Activated CD4-positive, alpha-beta T cell treated with anti-CD3 and anti-CD28 coated beads for 1 hour (primary cell): ENCODE measurements at places on chromosomes 7 and 10.
A peak's percentile ranks its signal among the peaks of the same experiment; 100 is the strongest.

GRCh38 chr7:6286486-6286885 is 14.1 kb upstream of the CYTH3 start:
- DNase-seq: no peak

DNA sequence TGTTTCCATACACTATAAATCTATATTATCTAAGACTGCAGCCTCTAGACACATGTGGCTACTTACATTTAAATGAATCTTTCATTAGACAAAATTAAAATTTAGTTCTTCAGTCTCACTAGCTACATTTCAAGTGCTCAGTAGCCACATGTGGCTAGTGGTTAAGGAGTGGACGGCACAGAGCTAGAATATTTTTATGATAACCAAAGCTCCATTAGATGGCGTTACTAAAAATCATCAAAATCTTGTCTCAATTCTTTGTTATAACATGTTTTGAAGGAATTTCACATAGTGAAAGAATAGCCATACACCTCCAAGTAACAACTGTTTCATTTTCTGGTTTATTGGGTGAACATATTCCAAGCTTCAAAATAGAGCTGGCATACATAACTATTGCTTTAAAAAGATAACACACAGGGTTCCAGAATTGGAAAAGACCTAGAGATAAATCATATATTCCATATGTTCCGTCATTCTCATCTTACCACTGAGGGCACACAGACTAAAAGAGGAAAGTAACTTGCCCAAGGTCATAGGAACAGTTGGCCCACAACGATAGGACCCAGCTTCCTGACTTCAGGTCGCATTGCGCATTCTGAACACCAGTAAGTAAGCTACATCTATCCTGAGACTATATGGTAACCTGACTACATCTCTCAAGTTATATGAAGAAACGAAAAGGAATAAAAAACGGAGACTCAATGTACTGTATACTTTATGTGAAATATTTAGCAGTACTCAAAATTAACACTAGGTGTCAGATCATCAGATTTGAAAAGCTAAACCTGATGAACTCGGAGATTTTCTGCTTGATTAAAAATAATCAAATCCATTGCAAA is 66.6 kb downstream of the CAV1 start:
- DNase-seq: no peak

DNA sequence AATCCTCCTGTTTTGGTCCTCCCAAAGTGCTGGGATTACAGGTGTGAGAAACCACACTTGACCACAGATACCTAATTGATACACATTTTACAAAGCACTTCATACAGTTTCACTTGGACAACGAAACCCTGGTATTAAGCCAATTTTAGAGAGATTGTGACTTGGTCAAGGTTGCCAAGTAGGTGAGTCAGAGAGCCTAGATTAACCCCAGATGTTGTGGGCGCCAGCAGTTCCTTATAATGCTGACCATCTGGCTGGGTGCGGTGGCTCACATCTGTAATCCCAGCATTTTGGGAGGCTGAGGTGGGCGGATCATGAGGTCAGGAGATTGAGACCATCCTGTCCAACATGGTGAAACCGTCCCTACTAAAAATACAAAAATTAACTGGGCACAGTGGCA is 4.9 kb upstream of the PHKG1 start:
- no peak for DNase-seq

DNA sequence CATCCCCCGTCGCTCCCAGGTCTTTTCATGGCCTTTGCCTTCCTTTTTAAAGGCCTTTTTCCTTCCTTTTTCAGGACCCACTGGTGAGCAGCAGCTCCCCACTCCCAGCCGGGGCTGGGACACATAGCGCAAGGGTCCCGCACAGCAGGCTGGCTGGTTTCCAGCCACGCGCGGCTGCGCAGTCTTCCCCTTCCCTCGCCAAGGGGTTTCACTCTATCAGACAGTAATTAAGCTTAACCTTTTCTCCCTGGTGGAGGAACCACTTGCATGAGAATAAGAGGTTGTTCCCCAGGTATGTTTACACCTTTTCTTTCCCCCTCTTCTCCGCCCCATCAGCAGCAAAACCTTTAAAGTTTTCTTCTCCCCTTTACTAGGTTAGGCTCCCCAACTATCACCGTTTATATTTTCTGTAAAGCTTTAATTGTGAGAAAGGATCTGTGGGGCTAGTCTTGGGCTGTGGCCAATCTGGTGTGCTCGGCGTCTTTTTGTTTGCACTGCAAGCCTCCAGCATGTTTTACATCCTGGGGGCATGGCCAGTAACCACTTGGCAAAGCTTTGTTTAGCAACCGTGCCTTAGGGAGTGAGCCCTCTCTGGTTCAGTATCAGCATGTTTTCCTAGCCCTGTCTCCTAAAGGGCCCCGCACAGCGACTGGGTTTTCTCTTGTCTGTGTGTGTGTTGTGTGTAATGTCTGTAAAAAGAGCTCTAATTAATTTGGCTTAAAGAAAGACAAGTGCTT is 219.6 kb downstream of the PHF14 start:
- no peak for DNase-seq

DNA sequence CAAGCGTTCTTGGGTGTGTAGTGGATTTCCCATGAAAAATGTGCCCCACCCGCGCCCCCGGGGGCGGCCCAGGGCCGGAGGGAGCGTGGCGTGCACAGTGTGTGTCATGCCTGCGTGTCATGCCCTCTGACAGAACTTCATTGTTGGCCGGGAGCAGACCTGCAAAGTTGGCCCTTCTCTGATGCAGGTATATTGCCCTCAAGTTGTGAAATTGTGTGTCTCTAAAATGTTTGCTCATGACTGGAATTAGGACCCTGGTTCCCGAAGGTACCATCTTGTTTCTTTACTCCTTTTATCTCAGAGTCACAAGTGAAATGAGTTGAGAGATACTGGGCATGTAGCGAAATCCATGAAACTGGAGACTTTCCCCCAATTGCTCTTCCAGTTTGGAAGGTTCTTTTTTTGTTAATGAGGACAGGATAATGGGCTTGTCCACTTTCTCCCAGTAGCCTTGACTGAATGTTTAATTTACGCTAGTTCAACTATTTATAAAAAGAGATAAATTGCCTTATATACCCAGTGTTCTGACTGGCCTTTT is 26.2 kb downstream of the ADK start:
- peak; percentile 18 for DNase-seq

- DNase-seq: no peak
Observed at GRCh38 chr7:123633553-123633952, 22.1 kb upstream of the LMOD2 start.

- no peak for DNase-seq
Observed at GRCh38 chr10:117163954-117164548, 26.0 kb upstream of the VAX1 start.

DNA sequence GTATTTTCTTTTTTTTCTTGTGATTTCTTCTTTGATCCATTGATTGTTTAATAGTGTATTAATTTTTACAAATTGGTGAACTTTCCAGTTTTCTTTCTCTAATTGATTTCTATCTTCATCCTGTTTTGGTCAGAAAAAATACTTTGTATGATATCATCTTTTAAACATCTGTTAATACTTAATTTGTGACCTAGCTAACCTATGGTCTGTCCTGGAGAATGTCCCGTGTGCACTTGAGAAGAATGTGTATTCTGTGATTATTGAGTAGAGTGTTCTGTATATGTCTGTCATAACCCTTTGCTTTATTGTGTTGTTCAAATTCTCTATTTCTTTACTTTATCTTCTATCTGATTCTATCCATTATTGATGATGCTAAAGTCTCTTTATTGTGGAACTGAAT is 65.8 kb upstream of the ZEB1 start:
- DNase-seq: no peak

GRCh38 chr10:43249151-43249961 is 17.5 kb downstream of the RASGEF1A start:
- DNase-seq: peak; percentile 6

DNA sequence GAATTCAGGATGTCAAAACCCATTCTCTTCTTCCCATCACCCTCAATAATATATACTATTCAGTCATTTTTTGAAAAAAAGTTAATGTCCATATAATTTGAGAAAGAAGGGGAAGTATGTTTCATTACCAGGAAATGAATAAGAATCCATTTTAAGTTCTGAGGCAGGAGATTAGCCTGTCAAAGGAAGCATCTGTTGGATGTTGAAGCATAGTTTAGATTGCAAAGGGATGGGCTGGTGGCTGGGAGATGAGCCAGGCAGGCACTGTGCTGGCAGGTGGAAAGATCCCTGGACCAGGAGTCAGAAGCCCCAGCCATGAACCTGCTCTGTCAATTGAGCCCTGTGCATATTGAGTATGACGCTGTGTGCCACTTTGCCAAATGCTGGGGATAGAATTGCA is 48.4 kb upstream of the CRTAC1 start:
- no peak for DNase-seq

DNA sequence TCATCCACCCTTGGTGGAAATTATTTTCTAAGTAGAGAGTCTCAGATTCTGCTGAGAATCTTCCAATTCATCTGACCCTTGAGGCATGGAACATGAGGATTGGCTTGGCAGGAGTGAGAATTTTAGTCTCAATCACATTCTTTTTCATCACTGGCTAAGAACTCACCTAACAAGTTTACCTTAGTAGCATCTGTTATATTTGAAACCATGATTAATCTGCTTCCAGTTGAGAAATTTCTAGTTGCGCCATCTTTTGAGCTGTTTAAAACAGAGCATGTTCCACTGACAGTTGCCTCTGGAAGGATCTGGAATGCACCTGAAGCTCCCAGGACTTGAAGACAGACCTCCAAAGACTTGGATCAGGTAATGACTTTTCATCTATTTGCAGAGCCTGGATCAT is at the start of gene LIPK:
LIPK (plus strand) TSS at position 292 of the 400 bp plus-strand sequence. CDS start 18,295 bp downstream, outside the sequence.
- DNase-seq: no peak

- no peak for DNase-seq
Observed at GRCh38 chr10:124566222-124566888, 104.7 kb downstream of the LHPP start.
